ENCODE measurements at places on chromosomes 6 and 20. TPM values are rescaled to one million over a fixed set of nuclear protein-coding genes. Genes with fewer than 3 reads are reported as not detected.

- DNase-seq, result peak; percentile 19
Observed at GRCh38 chr6:152981989-152982903, 595 bp downstream of the FBXO5 start.

The C20orf144 gene
- total RNA-seq, result not detected

GRCh38 chr6:30066082-30066481 lies 916 bp upstream of the PPP1R11 start:
- DNase-seq, result no peak

DNA sequence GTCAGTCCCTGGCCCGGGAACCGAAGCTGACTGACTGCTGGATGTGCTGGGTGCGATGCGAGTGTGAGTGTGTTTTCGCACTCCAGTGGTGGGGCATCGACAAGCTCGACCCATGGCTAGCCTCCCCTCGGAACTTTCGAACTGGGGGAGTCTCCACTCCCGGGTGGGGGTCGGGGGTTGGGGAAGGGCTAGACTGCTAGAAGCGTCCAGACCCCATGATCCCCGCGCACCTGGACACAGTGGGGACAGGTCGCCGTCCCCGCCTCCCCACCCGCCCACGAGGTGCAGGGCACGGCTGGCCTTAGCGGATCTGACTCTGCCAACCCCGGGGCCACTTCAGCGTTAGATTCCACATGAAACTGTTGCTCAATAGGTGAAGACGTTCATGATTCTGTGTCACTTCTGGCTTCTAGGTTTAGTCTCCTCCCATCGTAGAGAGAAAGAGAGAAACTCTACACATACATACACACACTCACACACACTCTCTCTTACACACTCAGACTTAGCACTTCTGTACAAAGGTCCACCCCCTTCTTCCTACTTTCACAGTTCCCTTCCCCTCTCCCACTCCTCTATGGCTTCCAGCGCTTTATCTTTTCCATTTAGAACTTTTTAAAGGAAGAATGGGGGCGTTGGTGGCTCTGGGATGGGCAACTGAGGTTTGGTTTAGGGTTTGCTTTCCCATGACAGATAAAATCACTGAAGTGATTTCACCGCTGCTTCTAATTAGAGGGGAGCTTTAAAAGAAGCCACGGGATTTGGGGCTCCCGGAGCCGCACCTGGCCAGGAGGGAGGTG lies 5.1 kb upstream of the TFAP2A start:
- no peak for DNase-seq

- DNase-seq, result no peak
Observed at GRCh38 chr20:48694381-48694865, 133.4 kb downstream of the PREX1 start.

DNA sequence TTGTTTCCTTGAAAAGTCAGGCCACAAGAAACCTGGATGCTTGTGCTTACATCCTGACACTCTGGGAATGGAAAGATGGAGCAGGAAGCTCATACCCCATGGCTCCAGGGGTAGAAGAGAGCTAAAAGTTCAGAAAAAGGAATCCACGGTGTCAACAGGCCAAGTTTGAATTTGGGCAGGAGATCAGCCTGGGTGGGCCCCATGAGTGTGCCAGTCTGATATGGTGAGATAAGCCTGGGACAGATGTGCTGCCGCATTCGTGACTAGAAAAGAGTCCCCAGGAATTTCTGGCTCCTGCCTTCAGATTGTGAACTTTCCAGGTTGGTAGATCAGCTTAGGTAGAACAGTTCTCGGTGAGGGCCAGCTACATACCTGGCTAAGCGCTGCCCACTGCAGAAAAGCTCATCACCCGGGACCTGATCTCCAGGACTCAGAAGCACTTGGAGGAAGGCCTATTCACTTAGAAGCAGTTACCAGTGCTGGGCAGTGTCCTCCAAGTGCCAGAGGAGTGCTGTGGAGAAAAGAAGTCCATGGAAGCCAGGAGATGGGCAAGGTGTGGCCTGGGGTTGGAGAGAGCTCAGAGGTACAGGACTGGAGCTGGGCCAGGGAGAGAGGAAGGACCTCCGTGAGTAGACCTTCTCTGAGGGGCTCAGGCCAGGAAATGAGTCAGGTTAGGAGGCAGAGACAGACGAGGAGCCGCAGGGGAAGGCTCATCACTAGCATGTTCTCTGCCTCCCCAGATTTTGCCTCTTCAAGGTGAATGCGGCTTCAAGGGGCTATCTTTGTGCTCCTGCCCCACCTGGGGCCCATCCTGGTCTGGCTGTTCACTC lies at the start of gene TSPO2:
TSPO2 (plus strand) TSS at position 242 of the 830 bp plus-strand sequence; CDS start at position 761, 519 bp downstream.
- no peak for DNase-seq

GRCh38 chr6:44128020-44128917 lies 915 bp downstream of the TMEM63B start:
- peak; percentile 48 for DNase-seq

GRCh38 chr6:135314543-135314942 lies 133.4 kb downstream of the MYB start:
- no peak for DNase-seq

Data from psoas muscle (tissue), 8 donors.